Caki2 (cell line): ENCODE measurements at places on chromosomes 11 and 22. TPM values are rescaled to one million over a fixed set of nuclear protein-coding genes. Genes with fewer than 3 reads are reported as not detected.

GRCh38 chr11:32562839-32563599 is 20.6 kb upstream of the EIF3M start:
- peak; percentile 93 for DNase-seq

CCDC73 gene
- not detected in 2 replicates for total RNA-seq

- DNase-seq = peak; percentile 43
Observed at GRCh38 chr22:24592058-24592850, 619 bp downstream of the LRRC75B start.

DNA sequence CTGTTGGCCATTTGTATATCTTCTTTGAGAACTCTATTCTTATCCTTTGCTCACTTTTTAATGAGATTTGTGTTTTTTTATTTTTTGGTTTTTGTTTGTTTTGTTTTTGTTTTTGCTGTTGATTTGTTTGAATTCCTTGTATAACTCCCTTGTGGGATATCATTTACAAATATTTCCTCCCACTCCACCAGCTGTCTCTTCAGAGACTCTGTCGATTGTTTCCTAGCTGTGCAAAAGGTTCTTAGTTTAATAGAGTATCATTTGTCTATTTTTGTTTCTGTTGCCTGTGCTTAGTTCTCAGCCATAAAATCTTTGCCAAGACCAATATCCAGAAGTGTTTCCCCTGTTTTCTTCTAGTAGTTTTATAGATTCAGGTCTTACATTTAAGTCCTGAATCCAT is 82.4 kb downstream of the ARHGAP32 start:
- no peak for DNase-seq

MRGPRX4 gene
- not detected in 2 replicates for total RNA-seq

APOBEC3H gene
- total RNA-seq = 1.9 and 2.0 TPM in 2 replicates

AGBL2 gene
- total RNA-seq = 0.37 and 4.9 TPM in 2 replicates
